ENCODE measurements at places on chromosomes 11 and 22.

- DNase-seq, result peak; percentile 79
These were observed 4.5 kb upstream of the NOL12 start for GRCh38 chr22:37681556-37682049.

DNA sequence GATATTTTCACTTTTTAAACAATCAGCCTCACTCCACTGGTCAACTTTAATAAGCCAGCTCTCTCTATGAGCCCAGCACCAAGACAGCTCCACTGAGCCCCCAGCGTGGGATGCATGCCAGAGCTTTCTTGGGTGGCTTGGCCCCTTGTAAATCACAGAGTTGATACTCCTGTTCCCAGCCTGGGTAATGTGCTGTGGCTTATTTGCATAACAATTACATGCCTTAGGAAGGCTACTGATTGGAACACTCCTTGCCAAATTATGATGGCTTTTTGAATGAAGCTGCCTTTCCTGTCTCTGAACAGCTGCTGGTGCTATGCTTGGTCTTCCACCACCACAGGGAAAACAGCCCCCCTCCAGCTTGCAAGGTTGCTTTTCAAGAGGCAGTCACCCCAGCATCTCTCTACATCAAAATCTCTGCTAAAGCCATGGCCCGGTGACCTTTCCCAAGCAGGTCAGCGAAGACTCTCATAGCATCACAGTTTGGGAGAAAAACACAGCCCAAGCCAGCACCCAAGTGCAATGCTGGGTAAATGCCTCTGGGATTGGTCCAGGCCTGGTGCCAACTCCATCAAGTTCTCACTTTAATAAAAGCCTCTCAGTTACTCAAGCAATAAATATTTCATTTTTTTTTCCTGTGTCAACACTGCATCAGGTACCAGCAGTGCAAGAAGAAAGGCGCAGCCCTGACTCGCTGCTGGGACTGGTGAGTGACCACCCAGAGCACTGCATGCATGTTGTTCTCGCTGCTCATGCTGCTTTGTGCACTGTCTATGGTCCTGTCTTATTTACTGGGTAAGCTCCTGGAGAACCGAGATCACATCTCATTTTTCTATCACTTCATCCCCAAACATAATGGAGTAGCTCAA, 549.3 kb downstream of the OPCML start:
- no peak for DNase-seq

- DNase-seq, result peak; percentile 60
These were observed 335 bp upstream of the SEZ6L start for GRCh38 chr22:26168939-26169314.

GRCh38 chr22:39735776-39736175, 157.8 kb downstream of the ENTHD1 start:
- DNase-seq, result no peak
